ENCODE measurements at places on chromosomes 6 and 20.

DNA sequence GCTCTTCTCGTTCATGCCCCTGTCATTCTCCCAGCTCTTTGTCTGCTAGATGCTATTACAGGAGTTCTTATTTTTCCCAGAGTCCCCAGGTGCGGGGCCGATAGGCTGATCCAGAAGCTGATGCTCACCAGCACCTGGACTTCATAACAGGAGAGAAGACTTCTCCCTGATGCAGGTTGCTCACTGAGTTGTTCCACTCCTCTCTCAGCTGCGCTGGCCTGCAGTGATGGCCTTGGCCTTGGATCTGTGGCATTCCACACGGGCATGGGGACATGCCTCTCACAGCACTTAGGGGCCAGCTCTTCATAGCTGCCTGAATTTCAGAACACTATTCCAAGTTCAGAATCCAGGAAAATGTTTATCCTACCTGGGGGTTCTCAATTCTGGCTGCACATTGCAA is 7.1 kb upstream of the TXNDC5 start:
- DNase-seq = peak; percentile 61

DNA sequence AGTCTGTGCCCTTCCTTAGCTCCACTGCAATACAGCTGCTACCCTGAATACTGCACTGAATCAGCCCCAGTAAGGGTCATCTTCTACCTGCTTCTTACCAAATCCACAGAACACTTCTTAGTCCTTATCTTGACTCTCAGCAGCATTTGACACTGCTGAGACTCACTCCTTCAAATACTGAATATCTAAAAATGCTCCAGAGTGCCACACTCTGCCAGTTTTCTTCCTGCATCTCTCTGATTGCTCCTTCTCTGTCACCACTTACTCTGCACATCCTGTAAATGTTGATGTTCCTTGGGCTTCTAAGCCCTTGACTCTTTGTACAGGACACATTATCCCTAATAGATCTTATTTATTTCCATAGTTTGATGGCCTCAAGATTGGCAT is 19.8 kb downstream of the MAN1A1 start:
- DNase-seq = no peak

GRCh38 chr6:98977671-98978292 is 30.0 kb upstream of the FBXL4 start:
- no peak for DNase-seq

DNA sequence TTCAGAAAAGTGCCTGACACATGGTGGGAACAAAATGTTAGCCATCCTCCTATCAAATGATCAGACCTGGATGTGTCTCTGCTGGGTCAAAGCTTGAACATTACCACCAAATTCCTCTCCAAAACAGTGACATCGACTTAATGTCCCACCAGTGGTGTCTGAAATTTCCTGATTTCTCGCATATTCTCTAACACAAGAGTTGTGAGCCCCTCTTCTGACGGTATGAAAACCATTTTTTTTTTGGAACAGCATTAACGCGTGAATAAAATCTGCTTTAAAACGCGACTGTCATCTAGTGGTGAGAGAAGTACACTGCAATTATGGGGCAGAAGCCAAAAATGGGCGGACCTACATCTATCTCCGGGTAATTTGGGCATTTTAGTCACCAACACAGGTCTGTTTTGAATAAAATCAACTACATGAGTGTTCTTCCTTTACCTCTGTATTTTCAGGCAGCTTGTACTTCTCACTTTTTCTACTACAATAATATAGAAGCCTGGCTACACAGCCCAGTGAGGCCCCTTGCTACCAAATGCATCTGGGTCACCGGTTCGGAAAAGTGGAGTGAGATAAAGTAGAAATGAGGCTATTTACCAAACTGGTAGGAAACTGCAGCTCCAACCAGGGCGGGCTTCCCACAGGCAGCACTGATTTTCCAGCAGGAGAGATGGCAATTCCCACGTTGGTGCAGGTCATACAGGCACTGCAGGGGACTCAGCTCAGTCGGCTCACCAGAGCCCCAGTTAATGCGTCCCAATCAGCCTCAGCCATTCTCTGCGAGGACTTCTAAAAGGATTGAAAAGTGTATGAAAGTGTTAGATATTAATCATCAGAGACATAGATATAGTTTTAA is 27.4 kb downstream of the MGME1 start:
- peak; percentile 70 for DNase-seq

DNA sequence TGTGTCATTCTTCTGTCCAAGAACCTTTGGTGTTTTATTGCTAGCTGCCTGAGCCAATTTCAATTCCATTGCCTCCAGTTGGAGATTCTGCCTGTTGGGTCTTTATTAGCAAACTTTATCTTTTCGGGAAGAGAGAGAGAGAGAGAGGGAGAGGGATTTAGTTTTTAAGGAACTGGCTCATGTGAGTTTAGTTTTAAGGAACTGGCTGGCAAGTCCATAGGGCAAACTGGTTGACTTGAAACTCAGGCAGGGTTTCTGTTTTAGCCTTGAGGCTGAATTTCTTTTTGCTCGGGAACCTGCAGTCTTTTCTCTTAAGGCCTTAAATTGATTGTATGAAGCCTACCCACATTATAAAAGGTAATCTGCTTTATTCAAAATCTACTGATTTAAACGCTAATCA is 23.0 kb downstream of the BCKDHB start:
- no peak for DNase-seq

DNA sequence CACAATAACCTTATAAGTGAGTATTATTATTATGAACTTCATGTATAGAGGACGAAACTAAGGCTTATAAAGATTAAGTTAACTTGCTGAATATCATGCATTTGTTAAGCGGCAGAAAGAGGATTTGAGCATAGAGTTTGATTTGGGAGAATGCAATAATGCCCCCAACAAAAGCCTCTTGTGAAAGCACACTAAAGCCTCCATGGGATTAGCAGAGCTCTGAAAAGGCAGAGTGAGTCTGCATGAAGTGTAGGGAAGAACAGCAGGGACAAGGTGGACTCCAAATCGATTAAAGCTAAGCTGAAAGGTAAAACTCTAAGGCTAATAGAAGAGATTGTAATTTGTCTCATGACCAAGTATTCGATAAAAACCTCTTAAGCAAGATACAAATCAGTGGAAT is 100.3 kb downstream of the SH3BGRL2 start:
- DNase-seq = no peak

DNA sequence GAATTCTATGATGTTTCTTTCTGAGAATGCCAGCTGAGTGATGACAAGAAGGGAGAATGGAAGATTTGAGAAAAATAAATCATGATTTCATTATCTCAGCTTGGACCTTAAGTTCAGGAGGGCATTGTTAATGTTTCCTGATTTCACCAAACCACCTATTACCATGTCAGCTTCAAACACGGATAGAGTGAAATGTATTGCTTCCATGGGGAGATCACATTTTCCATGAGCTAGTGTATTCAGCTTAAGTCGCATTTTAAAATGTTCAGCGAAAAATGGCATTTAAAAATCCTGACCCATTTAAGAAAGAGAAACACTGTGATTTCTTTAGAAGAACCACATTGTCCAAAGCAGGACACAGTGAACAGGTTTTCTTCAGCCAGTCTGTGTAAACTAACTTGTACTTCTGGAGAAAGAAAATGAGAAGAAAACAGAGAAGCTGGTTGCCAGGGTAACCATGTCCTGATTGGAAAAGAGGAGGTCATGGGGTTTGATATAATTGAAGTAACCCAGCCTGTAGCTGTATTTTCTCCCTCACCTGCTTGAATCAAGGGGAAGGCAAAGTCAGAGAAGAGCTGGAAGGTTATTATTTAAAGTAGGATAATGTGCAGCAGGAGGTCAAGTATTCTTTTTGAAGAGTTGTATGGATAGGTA is 684.1 kb upstream of the NRSN1 start:
- DNase-seq = no peak

GRCh38 chr6:50974319-50974718 is 155.6 kb downstream of the TFAP2B start:
- DNase-seq = no peak

- no peak for DNase-seq
These were observed 116.0 kb upstream of the FOXA2 start for GRCh38 chr20:22700367-22700766.

DNA sequence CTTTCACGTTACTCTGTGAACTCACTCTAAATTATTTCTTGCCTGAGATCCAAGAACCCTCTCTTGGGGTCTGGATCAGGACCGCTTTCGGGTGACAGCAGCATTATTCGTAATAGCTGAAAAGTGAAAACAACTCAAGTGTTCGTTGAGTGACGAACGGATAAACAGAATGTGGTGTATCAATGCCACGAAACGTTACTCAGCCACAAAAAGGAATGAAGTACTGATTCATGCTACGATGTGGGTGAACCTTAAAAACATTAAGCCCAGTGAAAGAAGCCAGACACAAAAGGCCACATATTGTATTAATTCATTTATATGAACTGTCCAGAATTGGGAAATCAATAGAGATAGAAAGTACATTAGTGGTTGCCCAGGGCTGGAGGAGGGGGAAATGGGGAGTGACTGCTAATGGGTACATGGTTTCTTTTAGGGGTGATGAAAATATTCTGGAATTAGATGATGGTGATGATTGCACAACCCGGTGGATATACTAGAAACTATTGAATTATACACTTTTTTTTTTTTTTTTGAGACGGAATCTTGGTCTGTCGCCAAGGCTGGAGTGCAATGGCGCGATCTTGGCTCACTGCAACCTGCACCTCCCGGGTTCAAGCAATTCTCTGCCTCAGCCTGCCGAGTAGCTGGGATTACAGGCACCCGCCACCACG is 8.4 kb downstream of the PTGIS start:
- DNase-seq = no peak

DNA sequence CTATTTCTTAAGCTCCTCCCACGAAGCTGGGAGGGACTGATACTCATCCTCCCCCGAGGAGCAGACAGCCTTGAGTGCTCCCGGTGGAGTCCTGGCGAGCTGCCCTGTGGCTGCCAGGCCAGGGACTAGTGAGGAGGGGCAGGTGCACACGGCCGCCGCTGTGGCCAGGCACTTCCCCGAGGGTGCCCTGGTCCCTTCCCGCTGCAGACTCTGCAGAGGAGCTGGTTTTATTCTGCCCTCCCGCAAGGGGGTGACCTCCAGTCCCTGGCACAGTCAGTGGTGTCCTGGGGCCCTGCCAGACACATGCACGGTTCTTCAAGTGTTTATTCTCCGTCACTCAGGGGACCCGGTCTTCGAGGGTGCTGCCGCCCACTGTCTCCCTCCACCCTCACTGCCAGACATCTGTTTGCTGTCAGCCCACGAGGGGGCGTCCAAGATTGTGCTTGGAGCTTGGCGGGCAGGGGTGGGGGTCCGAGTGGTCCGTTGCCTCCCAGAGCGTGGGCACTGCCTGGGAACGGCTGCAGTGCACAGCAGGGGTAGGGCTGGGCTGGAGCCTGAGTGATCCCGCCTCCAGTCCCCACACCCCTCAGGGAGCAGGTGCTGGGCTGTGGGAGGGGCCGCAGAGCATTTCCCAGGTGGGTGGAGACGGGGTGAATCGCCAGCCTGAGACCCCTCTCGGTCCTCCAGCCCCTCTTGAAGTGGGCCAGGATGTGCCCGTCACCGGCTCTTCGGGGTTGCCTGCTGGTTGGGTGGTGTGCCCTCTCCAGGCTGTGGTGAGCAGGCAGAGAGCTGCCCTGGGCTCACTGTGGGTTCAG is 3.1 kb upstream of the CABLES2 start:
- DNase-seq = peak; percentile 86

DNA sequence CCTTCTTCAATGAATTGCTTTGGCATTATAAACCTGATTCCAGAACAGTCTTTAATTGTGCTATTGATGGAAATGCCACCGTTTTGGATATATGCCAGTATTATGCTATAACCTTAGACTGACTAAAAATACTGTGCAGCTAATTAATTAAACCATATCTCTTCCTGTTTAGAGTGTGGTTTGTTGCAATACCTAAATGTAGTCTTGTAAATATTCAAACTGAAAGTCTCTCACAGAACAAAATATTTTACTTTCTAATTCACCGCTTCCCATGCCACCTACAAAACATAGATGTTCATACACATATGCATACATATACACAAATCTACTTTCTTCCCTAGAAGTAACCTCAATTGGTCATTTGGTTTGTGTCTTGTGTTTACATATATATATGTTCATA is 126.6 kb downstream of the SIM1 start:
- DNase-seq = no peak

- DNase-seq = no peak
These were observed 90.1 kb downstream of the RSPH3 start for GRCh38 chr6:158909938-158910337.

- no peak for DNase-seq
These were observed 251.2 kb downstream of the TMEM242 start for GRCh38 chr6:157072128-157072527.

DNA sequence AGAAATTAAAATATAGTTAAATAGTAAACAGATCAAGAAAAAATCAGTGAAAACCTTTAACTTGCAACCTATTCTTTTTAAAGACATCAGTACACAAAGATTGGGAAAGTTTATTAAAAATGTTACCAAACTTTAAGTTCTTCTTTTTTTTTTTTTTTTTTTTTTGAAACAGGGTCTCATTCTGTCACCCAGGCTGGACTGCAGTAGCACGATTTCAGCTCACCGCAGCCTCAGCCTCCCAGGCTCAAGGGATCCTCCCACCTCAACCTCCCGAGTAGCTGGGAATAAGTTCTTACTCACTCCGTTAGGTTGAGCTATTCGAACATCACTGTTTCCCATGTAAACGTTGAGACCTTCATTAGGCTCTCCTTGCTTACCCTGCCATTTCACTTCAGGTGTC is 5.6 kb downstream of the MAP3K5 start:
- DNase-seq = no peak

GRCh38 chr6:124995645-124996325 is 33.5 kb downstream of the RNF217 start:
- DNase-seq = no peak

- DNase-seq = no peak
These were observed 127.8 kb downstream of the LRRC1 start for GRCh38 chr6:53922539-53922981.

- no peak for DNase-seq
These were observed 178.5 kb downstream of the FRK start for GRCh38 chr6:115882174-115882573.

DNA sequence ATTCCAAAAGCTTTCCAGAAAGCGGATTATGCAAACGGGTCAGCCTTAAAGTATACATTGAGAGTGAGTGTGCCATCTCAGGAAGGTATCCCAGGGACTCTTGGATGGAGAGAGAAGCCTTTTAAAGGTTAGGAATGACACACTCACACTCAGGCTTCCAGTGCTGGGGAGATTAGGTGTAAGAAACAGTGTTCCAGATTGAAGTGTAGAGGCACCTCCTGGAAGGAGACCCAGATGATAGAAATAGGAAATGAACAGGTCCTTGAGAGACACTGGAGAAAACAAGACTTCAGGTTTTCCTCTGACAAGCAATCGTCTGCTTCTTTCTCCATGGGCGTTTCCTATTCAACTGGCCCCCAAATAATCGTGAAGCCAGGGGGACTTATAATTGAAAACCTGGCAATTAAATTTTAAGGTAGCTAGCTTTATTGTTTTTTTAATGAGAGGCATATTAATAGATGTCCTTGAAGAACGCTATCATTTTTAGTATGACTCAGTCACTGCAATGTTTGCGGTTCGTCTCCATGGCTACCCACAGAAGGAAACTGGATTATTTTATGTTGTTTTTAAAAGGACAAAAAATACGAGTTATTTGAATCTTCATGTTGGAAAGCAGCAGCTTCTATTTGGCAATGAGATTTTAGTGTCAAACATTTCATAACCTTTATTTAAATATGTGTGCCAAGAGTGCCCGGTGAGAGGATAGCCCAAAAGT is 85.3 kb downstream of the TRMT6 start:
- DNase-seq = no peak
